Astrocyte of the hippocampus (primary cell): ENCODE measurements at places on chromosomes 13 and 19.

GRCh38 chr13:49436890-49437289 is 7.0 kb downstream of the CAB39L start:
- DNase-seq = peak; percentile 43

DNA sequence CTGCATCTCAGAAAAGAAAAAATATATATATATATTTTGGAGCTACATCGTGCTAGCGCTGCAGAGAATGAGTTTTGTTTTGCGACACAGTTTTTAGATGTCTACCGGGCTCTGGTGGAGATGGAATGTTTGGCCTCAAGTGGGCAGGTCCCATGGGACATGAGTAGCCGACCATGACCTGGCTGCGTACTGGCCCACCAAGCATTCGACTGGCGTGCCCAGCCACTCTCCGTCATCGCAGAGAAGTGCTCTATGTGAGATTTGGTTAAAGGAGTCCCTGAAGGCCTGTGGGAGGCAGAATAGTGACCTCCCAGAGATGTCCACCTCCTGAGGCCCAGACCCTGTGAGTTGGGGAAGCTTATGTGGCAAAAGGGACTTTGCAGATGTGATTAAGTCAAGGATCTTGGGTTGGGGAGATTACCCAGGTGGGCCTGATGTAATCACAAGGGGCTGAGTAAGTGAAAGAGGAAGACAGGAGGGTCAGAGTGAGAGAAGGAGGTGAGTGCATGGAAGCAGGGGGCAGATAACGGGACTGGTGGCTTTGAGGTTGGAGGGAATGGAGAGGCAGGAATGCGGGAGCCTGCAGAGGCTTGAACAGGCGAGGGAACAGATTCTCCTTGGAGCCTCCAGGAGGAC is 821 bp upstream of the LILRB4 start:
- no peak for DNase-seq

DNA sequence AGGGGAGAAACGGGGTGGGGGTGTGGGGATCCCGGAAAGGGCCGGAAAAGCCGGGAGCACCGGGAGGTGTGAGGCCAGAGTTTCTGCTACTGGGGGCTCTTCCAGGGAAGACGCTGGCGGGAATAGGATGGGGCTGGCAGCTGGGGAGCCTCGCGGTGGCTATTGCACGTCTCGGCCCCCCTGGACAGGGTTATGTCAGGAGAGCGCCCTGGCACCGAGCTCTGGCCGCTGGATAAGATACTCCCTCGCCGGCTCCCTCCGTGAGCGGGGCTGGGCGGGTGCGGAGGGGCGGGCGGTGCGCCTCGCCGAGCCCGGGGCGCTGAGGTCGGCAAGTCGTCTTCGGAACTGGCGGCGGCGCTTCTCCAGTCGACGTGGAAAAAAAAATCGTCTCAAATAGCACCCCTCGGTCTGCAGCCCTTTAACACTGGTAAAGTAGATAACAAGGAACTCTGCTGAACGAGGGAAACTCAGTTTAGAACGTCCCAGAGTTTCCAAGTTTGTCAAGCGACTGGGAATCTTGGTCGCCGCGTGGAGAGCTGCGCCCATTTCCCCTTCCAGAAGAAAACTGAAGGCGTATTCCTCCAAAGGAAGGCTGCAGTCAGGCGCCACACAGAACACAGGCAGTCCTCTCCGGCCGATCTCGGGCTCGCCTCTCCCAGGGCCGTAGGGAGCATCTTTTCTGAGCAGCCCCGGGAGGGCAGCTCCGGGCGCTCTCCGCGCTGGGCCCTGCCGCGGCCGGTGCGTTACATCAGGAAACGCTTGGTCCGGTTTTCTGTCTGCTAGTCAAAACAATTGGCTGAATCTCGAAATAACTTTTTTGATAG is 115.1 kb downstream of the KCNRG start:
- DNase-seq = peak; percentile 62

- DNase-seq = peak; percentile 19
Observed at GRCh38 chr13:67844574-67844973, 614.4 kb upstream of the PCDH9 start.

DNA sequence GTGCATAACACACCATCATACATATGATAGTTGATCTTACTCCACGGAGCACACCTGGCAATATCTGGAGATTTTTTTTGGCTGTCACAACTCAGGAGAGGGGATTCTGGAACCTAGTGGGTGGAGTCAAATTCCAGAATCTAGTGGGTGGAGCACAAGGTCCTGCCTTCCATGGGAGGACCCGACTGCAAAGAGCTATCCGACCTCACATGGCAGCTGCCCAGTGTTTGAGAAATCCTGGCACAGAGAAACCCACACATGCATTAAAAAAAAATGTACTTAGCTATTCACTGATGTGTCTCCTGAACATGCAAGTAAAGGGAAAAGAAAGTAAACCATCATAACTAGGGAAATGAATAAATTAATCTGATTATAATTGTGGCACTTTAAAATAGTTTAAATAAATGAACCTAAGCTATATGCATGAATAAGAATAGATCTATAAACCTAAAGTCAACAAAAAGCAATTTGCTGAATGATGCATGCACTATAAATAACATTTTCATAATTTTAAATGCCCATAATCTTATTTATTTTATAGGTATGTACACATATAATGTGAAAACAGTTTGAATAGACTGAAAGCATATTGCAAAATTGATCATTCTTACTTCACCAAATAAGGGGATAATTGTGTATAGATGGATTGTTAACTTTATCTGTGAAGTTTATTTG is 300.3 kb downstream of the MYO16 start:
- no peak for DNase-seq

- no peak for DNase-seq
Observed at GRCh38 chr19:3324405-3324856, 42.0 kb upstream of the NFIC start.

DNA sequence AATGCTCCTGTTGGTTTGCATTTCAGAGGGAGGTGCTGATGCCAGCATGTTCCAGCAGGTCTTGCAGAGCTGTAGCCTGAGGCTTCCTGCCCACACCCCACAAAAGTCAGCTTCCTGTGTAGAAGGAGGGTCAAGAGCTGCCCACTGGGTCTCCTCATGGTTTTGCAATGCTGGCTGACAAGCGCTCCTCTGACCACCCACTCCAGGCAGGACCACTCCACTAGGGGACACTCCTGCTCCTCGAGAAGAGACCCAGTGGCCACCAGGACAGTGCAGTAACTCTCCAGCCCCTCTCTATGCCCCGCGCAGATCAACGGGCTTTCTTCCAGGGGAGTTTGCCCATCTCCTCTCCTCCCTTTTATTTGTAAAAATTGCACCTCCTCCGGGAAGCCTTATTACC is 72.9 kb upstream of the UQCRFS1 start:
- no peak for DNase-seq

DNA sequence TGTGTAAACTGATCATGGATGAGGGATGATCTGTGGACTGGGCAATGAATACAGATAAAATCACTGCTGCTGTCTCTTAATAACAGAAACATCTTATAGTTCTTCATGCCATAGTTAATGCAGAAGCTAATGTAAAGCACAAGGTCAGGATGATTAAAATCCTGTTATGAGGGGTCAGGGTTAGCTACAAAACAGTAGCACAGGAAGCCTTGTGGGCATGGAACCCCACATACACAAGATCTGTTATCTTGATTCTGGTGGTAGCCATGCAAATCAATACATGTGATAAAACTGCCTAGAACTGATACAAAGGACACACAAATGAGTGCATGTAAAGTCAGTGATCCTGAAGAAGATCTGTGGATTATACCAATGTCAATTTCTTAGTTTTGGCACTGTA is 96.4 kb downstream of the KLF12 start:
- DNase-seq = no peak

DNA sequence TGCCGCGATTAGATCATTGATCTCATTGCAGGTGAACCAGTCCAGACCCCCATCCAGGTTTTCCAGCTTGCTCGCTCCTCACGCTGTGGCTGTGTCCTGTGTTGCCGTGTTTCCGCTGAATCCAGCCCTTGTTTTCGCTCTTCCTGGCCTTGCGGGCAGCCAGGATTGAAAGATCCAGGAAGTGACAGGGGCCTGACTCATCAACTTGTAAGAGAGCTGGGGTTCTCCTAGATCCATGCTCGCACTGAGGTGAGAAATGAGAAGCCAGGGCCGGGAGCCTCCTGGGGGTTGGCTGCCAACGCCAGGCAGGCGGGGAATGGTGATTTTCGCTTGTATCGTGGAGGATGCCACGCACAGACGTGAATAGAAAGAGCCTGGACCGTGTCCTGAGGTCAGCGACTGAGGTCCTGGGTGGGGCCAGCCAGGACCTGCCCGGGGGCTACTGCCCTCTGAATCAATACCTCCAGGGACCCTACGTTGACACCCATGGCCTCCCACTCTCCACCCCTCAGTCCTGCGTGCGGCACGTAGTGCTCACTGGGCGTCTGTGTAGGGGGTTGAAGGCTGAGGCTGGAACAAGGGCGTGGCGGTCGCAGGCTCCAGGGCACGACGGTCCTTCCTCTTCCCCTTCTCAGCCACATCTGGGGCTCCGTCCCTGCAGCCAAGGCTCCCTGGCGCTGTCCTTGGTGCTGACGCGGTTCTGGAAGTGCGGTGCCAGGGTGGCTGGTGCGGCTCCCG is 7.3 kb upstream of the PTPRH start:
- DNase-seq = peak; percentile 98

DNA sequence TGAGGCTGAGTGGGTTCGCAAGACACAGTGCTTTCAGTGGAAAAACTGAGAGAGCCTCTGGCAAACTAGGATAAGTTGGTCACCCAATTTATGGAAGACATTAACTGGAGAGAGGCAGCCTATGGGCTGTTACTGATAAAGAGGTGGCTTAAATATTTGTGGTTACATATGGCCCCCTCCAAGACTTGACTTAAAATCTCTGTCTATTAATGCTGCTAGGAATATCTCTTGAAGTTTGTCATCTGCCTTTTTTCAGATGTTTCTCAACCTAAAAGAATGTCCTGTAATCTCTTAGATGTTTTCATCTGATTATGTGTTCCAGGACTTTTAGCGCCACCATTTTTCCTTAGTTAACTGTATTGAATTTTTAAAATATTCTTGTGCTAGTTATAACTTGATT is 54.6 kb downstream of the NAA16 start:
- peak; percentile 25 for DNase-seq

GRCh38 chr13:30339738-30340330 is 32.5 kb upstream of the KATNAL1 start:
- DNase-seq = no peak

DNA sequence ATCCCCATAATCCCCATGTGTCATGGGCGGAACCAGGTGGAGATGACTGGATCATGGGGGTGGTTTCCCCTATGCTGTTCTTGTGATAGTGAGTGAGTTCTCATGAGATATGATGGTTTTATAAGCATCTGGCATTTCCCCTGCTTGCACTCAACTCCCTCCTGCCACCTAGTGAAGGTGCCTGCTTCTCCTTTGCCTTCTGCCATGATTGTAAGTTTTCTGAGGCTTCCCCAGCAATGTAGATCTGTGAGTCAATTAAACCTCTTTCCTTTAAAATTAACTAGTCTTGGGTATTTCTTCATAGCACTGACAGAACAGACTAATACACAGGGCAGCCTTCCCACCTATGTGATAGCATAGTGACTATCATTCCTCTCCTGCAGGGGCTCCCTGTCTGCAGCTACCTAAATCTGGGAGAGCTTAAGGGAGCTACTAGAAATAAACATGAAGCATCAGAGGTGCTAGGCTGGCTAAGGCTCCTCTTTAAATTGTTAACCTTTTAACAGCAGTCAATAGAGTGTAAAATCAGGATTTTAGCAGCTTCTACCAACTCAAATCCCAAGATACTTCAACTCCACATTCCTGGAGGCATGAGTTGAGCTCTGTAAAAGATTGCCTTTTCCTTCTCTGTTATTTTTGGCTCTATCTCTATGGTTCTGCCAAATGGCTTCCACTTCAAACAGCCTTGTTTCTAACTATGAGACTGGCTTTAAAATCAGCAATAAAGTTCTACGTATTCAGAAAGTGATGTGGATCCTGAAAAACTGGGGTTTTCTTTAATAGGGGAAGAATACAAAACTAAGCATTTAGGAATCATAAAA is 112.3 kb downstream of the VWA8 start:
- peak; percentile 69 for DNase-seq

GRCh38 chr19:35041548-35042055 is at the start of gene HPN:
Gene HPN (plus strand): TSS chr19:35041721. CDS start chr19:35042507, 786 bp downstream.
- DNase-seq = no peak

- no peak for DNase-seq
Observed at GRCh38 chr13:59274958-59275727, 888.6 kb downstream of the DIAPH3 start.

GRCh38 chr19:23571175-23571574 is 115.8 kb downstream of the ZNF675 start:
- DNase-seq = no peak

DNA sequence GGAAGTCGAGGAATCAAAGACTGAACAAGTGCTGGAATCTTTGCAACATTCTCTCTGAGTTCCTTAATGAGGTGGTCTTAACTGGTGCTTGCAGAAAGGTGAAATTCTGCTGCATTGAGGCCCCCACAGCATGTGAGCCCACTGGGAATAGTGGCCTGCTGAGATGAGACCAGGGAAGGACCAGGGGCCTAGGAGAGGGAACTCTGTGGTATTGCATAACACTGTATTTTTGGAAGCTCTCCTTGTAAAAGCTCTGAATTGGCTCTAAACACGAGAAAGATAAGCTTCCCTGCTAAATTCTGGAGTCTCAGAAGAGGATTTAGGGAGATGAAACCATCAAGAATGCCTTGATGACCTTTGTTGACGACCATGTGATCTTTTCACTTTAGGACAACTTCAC is 100.4 kb upstream of the TSC22D1 start:
- DNase-seq = no peak

GRCh38 chr19:42250666-42251531 is 4.0 kb downstream of the ERF start:
- peak; percentile 70 for DNase-seq

DNA sequence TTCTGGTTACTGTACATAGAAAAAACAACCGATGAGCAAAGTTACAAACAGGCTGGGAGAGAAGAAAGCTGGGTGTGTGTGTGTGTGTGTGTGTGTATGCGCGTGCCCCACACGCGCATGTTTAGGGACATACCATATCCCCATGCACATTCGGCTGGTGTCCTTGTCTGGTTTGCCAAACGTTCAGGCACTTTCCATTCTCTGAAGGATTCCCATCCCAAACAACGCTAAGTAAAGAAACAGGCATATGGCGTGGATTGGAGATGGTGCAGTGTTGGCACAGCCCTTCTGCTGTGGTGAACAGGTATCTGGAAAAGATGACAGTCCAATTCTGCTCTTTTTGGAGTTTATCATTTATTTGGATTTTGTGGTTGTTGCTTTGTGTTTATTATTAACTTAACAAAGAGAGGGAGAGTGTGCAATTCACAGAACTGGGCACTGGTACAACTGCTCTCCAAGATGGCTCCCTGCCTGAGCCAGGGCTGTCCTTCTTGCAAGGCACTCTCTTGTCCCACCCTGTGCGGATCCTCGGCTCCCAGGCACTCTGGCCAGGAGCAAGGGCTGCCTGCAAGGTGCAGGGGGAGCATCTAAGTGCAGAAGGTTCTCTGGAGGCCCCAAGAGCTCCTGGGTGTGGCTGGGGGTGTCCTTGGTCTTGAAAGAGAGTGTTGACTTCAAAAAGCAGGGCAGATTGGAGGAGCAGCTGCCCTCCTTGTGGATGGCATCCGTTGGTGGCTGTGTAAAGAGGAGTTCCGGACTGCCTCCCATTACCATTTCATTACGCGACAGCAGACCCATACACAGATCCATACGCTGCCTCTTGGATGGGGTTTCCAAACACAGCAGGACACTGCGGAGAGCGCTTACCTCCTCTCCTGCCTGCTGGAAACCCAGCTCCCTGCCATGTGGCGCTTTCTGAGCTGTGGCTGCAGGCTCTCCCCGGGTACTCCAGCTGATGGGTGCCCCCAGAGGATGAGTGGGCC is 263.1 kb downstream of the ZNF536 start:
- no peak for DNase-seq

GRCh38 chr13:36813225-36813624 is 5.8 kb upstream of the RFXAP start:
- no peak for DNase-seq
